ENCODE measurements at places on chromosomes 1 and 21. TPM values are rescaled to one million over a fixed set of nuclear protein-coding genes. Genes with fewer than 3 reads are reported as not detected.
A peak's percentile ranks its signal among the peaks of the same experiment; 100 is the strongest.

The SPRR4 gene
- total RNA-seq = not detected

The ATP5PB gene
- total RNA-seq = 151 TPM

- no peak overlapping the region for H3K4me3 ChIP-seq
- no peaks in the 10 kb centered on the region for H3K36me3 ChIP-seq
- no peaks in the 10 kb centered on the region for H3K27me3 ChIP-seq
Observed at GRCh38 chr1:222167111-222167510, 380.8 kb downstream of the HHIPL2 start.

GRCh38 chr1:38138498-38139233, 92.1 kb upstream of the POU3F1 start:
- H3K27ac ChIP-seq = no peak overlapping the region
- no peaks in the 10 kb centered on the region for H3K4me1 ChIP-seq
- peak; percentile 72 for DNase-seq
- H3K36me3 ChIP-seq = no peaks in the 10 kb centered on the region
- peaks cover 11% of the 10 kb centered on the region for H3K27me3 ChIP-seq

DNA sequence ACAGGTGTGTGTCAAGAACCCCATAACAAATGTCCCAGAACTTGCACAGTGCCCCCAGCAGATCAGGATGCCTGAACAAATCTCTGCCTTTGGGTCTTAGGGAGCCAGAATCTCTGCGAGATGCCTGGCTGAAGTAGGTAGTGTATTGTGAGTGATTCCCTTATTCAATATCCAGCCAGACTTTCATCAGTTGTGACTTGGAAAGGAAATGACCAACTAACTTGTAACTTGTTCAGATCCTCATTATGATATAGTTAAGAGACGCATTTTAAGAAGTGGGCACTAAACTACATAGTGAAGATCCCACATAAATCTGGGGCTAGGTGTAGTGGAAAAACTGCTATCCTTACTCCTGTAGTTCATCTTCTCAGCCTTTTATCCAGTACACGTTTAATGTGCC, 11.8 kb downstream of the OLIG2 start:
- H3K36me3 ChIP-seq = no peaks in the 10 kb centered on the region
- no peak for DNase-seq
- no peak overlapping the region for H3K4me3 ChIP-seq
- no peaks in the 10 kb centered on the region for H3K4me1 ChIP-seq

Data from uterus (tissue), 4 donors.